Right forelimb (tissue), 1 donor: ENCODE measurements at places on chromosomes 2 and 18.
A peak's percentile ranks its signal among the peaks of the same experiment; 100 is the strongest.

- DNase-seq = no peak
These were observed 63.9 kb downstream of the GATA6 start for GRCh38 chr18:22233266-22233665.

DNA sequence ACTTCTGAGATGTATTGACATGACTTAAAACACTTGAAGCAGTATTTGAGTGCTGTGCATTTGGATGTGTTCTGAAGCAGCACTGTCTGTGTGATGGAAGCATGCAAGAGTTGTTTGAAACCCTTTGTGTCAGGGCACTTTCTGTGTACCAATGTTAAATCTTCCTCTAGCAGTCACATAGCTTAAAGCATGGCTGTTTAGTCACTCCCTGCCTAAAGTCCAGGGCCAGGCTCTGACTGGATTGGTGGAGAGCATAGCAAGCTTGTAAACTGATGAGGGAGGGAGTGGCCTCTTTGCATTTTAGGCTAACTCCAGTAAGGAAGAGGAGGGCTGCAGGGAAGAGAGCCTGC, 73.5 kb downstream of the MYO1B start:
- no peak for DNase-seq

DNA sequence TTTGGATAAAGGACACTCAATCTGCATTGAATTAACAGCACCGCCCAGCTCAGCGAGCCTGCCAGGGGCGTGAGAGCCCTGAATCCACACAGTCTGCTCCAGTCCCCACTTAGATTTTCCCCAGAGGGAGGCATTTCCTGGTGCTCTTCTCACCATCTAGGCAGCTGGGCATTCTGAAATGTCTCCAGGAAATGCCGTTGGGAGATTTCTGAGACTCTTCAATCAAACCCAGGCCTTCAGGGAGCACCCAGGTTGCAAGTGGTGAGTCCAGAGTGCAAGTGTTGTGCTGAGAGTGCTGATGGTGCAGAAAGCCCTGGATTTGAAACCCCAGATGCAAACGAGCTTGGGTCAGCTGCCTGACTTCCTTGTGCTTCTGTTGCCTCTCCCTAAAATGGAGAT, 23.4 kb upstream of the TMEM37 start:
- DNase-seq = no peak

DNA sequence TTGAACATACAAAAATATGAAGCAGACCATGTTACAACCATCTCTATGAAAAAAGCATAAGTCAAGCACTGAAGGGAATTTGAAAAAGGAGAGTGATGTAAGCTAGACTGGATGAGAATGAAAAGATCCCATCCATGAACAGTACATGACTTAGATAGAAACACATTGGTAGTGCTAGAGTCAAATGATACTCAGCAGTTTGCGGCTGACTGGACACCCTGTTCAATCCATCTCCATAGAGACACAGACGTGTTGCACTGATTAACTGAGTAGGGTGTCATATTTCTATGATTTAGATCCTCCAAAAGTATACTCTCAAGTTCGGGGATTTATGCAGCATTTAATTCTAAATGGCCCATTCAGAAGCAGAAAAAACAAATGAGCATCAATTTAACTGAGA, 674.3 kb upstream of the NRXN1 start:
- DNase-seq = no peak

DNA sequence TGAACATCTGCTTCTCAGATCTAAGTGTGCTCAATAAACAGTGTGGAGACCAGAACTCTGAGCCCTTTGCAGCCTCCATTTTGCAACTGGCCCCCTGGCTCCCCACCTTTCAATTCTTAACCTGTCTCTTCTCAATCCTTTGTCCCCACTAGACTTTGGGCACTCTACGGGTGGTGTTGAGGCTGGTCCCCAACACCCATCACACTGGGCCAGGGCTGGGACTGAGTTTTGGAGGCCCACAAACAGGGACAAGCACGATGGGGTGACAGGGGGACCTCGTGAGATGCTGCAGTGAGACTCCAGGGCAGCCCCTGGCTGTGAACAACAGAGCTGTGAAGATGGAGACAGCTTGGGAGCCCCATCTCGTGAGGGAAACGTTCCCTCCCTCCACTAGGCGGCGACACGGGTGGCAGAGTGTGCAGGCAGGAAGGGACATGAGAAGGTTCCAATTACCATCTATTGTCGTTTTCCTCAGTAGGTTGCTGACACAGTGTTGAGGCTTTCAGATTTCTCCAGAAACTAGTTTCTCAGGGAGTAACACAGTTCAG, 1.2 kb downstream of the ANKMY1 start:
- peak; percentile 54 for DNase-seq

- no peak for DNase-seq
These were observed 11.9 kb upstream of the AGFG1 start for GRCh38 chr2:227460070-227460485.

DNA sequence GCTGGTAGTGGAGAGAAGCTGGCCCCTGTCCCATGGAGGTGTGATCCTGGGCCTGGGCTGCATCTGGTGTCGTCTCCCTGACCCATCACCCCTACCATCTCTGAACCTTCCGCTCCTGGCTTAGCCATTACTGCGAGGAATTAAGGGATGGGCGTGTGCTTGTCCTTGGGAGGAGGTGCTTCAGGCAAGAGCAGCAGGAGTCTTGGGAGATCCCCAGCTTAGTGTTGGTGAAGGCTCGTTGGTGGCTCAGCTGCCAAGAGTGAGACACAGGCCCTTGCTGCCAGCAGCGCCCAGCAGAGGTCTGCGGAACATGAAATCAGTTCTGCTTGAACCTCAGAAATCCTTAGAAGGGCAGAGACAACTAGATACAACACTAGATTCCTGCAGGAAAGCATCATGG, 59.9 kb upstream of the TGFA start:
- DNase-seq = no peak

DNA sequence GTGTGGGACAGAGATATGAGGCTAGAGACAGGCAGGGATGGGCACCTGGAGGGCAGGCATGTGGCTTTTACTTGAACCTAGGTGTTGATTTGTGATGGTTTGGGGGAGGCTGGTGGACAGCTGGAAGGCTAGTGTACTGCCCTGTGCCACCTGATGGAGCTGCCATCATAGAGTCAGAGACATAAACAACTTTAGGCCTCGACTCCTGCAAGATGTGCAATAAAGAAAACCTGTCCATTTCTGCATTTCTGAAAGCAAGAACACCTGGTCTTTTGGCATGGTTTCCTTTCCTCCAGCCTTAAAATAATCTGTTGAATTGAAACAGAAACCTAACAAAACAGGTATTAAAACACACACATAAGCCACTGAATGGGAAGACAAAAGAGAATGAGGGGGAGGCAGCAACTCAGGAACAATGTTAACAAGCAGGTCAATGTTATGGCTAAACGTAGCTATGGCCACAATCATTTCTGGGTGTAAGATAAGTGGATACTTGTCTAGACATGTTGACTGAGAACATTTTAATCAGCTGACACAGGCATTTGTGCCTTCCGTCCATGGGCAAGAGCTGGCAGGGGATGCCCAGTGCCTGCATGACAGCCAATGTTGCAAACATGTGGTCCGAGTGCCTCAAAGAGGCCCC, 87.8 kb downstream of the KCTD1 start:
- no peak for DNase-seq
